ENCODE measurements at places on chromosomes 5 and 9. TPM values are rescaled to one million over a fixed set of nuclear protein-coding genes. Genes with fewer than 3 reads are reported as not detected.
A peak's percentile ranks its signal among the peaks of the same experiment; 100 is the strongest.

The PKD2L2 gene
- total RNA-seq, result not detected

DNA sequence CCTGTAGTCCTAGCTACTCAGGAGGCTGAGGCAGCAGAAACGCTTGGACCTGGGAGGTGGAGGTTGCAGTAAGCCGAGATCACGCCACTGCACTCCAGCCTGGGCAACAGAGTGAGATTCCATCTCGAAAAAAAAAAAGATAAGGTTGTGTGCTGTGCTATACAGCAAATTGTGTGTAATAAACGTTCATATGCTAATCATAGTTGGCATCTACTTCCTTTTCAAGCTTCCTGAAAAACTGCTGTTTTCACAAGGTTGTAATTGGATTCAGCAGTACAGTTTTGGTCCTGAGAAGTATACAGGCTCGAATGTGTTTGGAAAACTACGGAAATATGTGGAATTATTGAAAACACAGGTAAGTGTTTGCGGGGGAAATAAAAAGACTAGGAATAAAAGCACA is 25.5 kb downstream of the OTULINL start:
- DNase-seq, result no peak

DNA sequence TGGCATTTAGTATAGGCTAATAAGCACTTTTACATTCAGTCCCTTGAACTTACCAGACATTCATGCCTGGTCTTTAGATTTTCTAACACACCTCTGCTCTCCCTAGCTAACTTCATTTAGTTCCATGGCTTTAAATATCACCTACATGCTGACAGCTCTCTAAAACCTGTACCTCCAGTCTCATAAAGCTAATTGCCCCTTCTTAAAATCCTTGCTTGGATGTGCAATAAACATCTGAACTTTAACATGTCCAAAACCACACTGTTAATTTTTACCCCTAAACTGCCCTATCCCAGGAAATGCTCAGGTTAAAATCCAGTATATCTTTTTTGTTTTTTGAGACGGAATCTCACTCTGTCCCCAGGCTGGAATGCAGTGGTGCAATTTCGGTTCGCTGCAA is 139.8 kb downstream of the CPLANE1 start:
- DNase-seq, result no peak

- no peak for DNase-seq
Observed at GRCh38 chr5:38403406-38403805, 145.0 kb downstream of the EGFLAM start.

- no peak for DNase-seq
Observed at GRCh38 chr9:137721479-137721878, 102.7 kb downstream of the EHMT1 start.

GRCh38 chr5:100311806-100312205 is 223.4 kb upstream of the FAM174A start:
- peak; percentile 41 for DNase-seq

The DMRTA1 gene
- 1.4 TPM for total RNA-seq

GRCh38 chr5:43663916-43664315 is 60.9 kb downstream of the NNT start:
- no peak for DNase-seq

The TRIO gene
- 38.2 TPM for total RNA-seq

DNA sequence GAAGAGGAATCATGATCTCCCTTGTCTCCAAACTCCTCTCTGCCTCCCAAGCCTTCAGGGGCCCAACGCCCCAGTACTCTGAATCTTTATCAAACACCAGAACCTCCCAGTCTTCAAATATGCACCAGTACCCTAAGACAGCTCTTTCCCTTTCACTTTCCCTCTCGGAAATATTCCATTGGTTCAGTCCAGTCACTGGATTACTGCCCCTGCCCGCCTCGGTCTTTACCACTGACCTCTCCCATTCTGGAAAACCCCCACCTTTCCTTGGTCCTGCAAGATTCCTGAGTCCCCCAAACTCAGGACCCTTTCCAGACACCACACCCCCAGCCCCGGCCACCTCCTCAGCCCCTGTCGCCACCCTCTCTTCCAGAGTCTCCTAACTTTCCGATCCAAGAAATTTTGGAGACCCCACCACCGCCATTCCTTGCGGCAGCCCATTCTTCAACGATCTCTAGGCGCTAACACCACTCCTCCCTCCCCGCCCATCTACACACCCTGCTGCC is 674 bp downstream of the C5orf15 start:
- peak; percentile 36 for DNase-seq

GRCh38 chr9:86454701-86455615 is 100.7 kb upstream of the TUT7 start:
- no peak for DNase-seq

- no peak for DNase-seq
Observed at GRCh38 chr5:146461319-146461718, 14.2 kb downstream of the TCERG1 start.

DNA sequence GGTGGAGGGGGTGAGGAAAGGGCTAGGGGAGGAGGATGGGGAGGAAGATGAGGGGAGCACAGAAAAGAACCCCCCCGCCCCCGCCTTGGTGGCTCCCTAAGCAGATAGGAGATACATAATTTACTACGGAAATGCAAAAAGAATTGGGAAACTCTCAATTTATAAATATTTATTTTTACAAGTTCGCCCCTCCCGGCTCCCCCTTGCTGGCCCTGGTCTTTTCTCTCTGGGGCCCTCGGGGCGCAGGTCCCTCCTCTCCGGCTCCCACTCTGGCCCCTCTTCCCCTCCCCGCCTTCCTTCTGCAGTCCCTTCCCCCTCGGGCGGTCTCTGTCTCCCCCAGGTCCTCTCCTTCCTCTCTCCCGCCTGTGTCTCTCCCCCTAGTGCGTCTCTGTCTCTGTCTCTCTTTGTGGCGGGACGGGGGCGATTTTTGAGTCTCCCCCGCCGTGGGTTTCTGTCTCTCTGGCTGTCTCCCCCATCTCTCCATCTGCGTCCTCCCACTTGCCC is 173.6 kb upstream of the IER5L start:
- DNase-seq, result no peak

GRCh38 chr9:20788526-20789451 is 104.7 kb downstream of the FOCAD start:
- no peak for DNase-seq

Data from H4 (cell line).